CD4-positive, alpha-beta T cell (primary cell): ENCODE measurements at places on chromosomes 1 and 21.
A peak's percentile ranks its signal among the peaks of the same experiment; 100 is the strongest.

DNA sequence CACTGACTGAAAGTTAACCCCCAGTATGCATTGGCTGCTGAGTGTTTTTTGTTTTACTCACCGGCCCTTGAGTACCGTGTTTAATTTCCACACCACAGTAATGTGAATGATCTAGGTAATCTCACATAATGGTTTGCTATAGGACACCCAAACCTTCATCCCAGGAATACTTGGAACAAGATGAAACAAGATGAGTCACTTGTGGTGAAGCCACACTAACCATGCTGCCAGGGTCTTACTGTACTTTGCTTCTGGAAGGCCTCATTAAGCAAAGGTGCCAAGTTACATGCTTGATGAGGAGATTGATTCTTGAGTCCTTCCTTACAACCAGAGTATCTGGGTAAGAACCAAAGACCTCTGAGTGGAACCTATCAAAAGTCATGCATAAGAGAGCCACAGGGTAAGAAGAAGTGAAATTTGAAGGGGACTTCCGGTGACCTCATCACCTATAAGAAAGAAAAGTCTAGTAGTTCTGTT, 163.3 kb downstream of the NRIP1 start:
- no peak for DNase-seq

DNA sequence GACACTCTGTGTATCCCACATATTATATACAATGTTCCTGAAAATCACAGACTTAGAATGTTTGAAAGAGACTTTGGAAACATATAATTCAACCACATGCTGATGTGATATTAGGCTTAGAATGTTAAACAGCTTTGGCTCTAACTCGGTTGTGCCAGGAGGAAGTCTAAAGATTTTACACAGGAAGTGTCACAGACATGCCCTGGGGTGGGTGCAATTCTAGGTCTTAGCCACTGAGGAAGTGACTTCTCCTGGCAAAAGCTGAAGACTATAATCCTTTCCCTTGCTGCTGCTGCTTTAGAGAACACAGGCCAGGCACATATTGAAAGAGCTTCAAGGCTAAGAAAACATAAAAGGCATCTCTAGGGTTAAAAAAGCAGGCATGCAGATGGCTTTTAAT, 51.0 kb downstream of the RPL5 start:
- DNase-seq, result peak; percentile 45

- DNase-seq, result no peak
These were observed 3.3 kb upstream of the COL8A2 start for GRCh38 chr1:36128126-36128904.

DNA sequence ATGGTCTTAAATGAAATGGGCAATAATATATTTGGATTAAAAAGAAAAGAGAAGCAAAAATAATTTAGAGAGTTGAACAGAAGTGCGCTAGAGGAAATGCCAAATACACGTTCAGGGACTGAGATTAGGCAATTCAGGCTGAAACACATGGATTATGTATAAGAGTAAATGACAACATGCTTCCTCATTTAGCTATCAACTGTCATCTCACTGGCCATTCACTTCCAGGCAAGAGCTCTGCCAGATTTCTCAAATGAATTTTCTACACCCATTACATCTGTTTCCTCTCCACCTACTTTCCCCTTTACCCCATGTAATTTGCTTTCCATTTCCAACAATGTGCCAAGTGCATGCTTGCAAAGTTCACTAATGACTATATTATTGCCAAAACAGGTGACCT, 582.4 kb downstream of the LTN1 start:
- DNase-seq, result no peak

DNA sequence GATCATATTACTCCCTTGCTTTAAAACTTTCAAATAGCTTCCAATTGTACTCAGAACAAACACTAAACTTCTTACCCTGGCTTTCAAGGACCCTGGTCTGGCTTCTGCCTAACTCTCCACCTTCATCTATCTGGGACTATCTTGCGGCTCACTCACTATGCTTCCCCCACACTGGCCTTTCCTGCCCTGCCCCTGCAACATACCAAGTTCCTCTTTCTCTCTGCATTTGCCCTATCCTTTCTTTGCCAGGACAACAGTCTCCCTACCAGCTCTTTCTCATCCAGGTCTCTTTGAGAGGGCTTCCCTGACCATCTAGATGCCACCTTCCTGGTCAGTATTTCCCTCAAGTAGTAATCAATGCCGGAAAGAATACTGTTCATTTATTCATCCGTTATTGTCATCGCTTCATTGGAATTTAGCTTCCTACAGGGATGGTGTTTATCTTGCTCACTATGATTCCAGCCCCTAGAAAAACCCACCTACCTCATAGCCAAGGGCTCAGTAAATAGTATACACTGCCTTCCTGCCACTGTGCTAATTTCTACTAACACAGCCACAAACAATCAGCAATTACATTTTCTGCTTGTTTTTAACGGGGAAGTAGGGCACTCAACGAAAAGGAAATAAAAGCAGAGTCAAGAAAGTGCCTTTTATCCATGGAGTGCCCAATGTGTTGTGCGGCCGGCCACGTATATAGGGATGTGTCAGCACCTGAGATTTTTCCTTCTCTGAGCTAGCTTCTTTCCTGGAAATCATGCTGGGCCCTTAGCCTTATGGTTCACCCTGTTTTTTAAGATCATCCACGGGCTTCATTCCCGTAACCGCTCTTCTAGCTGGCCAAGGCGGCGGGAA, 521 bp upstream of the CDC7 start:
- peak; percentile 14 for DNase-seq

DNA sequence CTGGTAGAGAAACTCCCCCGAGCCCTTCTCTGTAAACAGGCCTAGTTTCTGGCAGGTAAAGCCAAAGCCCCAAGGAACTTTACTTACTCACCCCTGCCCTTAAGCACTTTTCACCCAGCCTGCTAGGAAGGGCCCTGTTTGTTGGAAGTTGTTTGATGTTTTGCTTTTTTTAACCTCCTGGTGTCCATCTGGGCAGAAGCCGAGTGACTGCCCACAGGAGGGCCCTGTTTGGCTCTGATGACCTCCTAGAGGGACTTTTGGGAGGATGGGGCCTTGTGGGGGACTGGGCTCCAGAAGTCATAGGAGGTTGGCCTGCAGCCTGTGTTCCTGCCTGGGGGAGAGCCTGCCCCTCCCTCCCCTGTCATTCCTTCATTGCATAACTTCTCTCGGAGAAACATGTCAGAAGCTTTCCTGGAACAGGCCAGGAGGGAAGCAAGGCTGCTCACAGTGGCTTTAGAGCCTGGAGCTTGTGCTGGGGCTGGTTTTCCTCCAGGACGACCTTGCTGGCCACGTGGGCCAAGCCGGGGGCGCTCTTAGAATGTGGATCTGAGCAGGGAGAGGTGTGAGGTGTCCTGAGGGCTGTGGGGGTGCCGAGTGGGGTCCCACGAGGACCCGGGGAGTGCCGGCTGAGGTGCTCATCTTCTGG, 33.9 kb downstream of the COQ8A start:
- DNase-seq, result no peak

DNA sequence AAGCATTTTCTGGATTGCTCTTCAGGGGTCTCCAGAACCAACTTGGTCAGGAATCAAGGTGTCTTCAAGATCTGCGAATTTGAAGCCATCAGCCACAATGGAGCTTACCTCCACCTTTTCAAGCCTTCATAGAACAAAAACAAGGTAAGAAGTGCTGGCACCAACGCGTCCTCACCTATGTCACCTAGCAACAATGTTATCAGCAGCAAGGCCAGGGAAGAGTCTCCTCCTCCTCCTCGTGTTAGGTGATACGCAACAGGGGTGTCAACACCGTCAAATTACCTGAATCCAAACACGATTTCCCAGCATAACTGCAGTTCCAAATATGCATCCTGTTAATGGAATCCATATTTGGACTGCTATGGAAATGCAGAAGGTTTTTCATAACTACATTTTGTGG, 4.1 kb upstream of the TIAM1 start:
- no peak for DNase-seq

GRCh38 chr1:76892675-76893074, 25.4 kb downstream of the ST6GALNAC5 start:
- no peak for DNase-seq

DNA sequence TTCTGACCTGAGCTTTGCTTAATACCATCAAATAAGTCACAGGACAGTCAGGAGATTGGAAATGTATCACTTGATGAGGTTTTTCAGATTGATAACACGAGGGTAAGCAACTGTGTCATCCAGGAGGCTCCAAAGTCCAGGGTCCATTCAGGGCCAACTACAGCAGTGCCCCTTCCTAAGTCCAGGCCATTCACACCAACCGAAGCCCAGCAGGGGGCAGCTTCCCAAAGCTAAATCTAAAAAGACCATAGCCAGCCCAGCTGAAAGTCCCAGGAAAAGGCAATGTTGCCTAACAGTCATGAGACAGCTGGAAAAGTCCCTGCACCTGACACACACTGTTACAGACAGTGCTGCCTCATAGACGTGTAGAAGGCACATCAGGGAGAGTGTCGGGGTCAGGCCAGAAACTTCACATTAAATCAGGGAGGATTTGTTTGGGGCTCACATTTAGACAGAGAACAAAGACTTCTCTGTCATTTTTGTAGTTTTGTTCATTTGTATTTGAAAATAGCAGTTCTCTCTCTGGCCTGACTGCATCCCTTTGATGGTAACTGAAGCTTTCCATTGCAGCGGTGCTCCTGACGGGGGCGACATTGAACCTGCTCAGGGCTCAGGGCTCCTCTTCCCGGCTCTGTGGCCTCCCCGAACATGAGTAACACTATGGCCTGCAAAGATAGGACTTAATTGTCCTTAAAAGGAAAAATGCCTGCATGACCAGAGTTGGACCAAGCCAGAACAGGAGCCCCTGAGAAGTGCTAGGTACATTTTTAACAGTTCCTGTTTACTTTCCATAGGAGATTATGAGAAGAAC, 200.4 kb downstream of the NRIP1 start:
- DNase-seq, result no peak

DNA sequence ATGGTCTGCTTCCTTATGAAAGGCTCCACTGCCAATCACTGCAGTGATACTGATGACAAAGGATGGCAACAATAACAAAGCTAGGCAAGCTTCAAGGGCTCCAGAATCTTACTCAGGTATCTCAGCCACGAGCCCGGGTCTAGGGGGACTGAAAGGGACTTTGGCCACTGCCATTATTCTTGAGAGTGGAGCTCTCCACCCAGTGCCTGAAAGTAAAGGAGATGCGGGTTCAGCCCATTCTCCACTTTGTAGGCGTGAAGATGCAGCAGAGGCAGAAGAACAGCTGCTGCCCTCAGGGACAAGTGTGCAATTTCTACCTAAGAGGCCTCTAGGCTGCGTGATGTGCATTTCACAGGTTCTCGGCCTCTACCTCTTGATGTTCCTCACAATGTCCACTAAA, 31.4 kb upstream of the SLAMF9 start:
- no peak for DNase-seq

DNA sequence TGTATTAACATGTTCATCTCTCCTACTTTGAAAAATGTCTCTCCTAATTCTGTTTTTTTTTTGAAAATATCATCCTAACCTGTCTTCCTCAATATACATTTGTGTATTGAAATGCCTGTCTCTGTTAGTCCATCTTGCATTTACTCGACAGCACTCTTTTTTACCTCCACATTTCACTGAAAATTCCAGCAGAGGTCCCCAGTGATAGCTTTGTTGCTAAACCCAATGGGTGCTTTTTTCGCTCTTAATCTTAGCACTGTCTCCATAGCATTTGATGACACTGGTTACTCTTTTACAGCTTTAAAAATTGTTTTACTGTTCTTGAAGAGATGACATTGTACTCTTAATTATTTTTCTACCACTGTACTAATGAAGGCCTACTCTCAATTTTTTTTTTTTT, 10.8 kb downstream of the OSBPL9 start:
- DNase-seq, result no peak
